ENCODE measurements at places on chromosomes 11 and 22.

- no peak for DNase-seq
Observed at GRCh38 chr11:75345455-75346160, 5.9 kb downstream of the ARRB1 start.

DNA sequence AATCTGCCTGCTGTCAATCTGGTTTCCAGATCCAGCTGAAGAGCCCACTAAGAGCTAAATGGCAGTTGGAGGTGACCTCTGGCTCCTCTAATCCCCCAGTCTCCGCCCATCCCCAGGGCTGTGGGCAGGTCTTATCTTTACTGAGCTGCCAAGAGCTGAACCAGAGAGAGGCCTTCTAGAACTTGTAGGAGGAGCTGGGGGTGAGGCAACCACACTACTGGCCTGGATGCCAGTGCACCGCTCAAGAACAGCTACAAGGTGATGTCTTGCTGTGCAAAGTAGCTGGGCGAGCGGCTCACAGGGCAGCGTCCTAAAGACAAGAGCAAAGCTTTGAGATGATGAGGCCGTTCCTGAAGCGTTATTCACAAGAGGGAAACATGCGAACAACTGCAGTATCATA, 374.6 kb downstream of the CTTN start:
- DNase-seq: no peak

DNA sequence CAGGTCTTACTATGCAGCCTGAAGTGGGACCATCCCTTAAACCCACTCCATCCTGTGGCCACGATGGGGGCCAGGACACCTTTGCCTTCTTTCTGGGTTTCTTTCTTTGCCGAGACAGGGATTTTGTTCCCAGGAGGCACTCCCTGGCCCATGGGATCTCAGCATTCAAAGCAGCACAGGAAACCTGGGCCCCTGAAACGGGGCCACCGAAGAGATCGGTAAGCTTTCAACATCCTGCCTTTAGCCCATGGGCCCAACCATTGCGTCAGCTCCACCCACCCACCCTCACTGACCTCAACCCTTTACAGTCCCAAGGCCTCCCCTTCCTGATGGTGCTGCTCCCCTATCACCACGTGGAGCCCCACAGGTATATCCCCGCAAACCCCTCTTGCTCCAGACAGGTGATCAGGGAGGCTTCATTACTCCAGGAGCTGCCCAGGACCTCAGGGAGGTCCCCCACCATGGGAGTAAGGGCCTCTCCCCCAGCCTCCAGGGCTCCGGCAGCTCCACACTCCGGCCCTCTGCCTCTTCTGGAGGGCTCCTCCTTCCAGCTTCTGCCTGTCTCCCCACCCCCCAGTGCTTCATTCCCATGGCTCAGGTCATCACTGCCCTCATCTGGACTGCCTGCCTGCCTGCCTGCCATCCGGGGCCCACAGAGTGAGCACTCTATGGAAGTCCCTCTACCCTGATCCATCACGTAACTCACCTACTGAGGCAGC, 42.0 kb upstream of the TUB start:
- DNase-seq: no peak

DNA sequence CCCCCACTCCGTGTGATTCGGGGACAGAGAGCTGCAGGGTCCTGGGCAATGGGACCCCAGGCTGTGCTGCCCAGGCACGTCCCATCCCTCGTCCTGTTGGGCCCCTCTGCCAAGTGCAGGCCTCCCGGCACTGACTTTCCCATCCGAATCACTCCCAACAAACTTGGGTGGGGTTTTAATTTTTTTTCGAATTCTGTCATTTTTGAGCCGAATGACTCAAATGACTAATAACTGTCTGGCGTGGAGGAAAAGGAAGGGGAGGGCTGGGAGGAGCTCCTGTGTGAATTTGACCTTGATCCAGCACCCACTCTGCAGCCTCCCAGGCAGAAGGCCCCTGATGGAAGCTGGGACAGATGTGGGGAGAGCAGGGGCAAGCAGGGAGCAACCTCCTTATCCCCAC, 1173.2 kb downstream of the BRD1 start:
- no peak for DNase-seq

GRCh38 chr11:133945087-133945974, 11.4 kb downstream of the IGSF9B start:
- DNase-seq: peak; percentile 73

GRCh38 chr22:46363611-46364321, 28.3 kb downstream of the TRMU start:
- no peak for DNase-seq

- DNase-seq: peak; percentile 82
Observed at GRCh38 chr11:75313513-75314272, 37.8 kb downstream of the ARRB1 start.

GRCh38 chr11:104572279-104572678, 326.0 kb downstream of the CASP12 start:
- DNase-seq: no peak

DNA sequence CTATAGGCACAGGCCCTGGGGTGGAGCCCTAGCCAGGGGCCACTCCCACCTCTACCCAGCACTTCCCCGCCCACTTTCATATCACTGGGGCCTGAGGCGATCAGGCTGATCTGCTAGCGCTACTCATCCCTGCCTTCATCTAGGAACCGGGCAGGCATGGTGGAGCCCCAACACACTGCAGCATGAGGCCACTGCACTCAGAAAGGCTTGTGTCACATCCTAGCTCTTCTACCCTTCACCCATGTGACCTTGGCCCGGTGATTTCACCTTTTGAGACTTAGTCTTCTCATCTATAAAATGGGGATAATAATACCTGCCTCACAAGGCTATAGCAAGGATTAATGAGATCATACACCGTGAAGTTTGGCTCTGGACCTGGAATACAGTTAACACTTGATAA, 18.1 kb upstream of the GDPD5 start:
- no peak for DNase-seq

GRCh38 chr11:115456019-115456418, 48.2 kb downstream of the CADM1 start:
- no peak for DNase-seq

GRCh38 chr11:109241988-109242536, 179.9 kb upstream of the C11orf87 start:
- no peak for DNase-seq

DNA sequence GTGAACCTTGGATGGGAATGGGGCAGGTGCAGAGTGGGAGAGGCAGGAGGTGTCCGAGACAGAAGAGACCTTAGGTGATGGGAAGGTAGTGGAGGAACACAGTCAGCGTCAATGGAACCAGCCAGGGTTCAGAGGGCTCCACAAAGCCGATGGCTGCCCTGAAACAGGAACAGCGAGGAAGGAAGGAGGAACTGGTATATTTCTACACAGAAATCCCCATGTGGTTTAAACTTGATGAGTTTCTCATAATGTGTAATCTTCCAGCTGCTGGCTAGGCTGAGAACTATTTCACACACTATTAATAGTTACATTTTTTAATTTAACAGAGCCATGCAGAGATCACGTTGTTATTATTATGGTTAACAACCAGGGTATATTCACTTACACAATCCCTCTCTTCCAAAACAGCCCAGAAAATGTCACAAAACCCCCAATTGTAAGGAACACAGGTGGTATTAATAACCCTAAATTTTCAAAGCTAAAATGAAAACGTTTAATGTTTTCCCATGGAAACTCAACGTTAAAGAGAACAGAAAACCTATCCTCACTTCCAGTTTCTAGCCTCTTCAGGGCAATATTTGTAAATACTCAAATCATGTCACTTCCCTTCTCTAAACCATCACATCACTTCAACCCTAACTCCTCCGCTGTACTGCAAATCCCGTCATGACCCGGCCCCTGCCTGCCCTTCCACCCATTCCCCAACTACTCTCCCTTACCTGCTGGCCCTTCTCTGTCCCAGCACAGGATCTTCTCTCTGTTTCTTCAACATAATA, 74.5 kb upstream of the ARFGAP3 start:
- DNase-seq: no peak

GRCh38 chr11:85180528-85180927, 446.6 kb downstream of the DLG2 start:
- DNase-seq: no peak

DNA sequence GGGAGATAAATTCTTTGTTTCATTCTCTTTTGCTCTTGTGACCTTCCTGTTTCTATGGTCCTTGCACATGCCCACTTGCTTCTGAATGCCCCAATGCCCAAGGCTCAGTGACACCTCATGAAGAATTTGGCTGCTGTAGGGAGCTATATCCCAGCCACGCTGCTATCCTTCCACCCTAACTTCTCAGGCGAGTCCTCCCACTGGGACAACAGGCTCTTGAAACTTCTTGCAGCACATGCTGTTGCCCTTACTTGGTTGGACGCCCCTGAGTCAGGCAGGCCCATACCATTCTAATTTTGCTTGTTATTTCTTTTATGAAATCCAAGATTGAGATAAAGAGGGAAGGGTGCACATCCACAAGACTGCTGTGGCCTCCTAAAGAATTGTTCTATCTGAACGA, 57.6 kb upstream of the BLID start:
- no peak for DNase-seq

DNA sequence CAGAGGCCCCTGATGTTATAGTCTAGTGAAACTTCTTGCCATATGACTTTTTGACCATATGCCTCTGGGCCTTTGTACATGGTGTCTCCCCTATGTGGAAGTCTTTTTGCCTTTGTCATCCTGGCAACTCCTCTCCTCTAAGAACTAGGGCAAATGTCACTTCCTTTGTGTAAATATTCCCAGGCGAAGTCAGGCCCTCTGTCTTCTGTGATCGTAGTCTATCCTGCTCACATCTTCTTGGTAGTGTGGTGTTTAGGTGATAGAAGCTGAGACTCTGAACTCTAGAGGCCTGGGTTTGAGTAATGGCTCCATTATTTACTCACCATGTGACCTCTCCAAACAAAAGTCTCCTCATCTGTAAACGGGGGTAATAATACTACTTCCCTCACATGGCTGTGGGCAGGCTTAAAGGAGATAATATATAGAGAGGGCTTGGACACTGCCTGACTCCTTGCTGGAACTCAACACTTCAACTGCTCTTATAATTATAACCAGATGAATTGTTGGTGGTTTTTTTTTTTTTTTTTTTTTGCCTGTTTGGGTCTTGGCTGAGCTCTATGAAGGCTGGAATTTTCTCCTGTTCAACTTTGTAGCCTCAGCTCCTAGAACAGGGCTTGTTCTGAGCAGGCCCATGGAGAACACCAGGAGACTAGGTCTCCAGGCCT, 43.8 kb downstream of the INSC start:
- DNase-seq: no peak

- DNase-seq: no peak
Observed at GRCh38 chr11:86735451-86736290, 63.3 kb upstream of the ME3 start.

GRCh38 chr11:22976146-22976545, 115.9 kb upstream of the CCDC179 start:
- no peak for DNase-seq

- DNase-seq: no peak
Observed at GRCh38 chr11:73660497-73661034, 14.2 kb downstream of the PLEKHB1 start.

DNA sequence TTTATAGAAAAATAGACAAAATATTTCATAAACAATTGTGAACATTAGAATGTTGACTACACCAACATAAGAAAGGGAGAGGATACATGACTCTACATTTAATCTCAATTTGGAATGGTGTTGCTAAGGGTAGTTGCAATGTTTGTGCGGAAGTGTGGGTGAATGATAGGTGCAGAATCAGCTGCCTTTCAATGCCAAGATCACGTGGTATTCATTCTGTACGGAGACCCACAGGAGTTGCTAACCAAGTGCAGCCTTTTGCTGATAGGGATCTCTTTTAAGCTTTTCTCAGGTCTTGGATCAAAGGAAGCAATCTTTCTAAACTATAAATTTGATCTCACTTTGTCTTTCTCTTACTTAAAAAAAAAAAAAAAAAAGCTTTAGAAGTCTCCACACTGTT, 29.8 kb upstream of the CTSC start:
- DNase-seq: no peak

DNA sequence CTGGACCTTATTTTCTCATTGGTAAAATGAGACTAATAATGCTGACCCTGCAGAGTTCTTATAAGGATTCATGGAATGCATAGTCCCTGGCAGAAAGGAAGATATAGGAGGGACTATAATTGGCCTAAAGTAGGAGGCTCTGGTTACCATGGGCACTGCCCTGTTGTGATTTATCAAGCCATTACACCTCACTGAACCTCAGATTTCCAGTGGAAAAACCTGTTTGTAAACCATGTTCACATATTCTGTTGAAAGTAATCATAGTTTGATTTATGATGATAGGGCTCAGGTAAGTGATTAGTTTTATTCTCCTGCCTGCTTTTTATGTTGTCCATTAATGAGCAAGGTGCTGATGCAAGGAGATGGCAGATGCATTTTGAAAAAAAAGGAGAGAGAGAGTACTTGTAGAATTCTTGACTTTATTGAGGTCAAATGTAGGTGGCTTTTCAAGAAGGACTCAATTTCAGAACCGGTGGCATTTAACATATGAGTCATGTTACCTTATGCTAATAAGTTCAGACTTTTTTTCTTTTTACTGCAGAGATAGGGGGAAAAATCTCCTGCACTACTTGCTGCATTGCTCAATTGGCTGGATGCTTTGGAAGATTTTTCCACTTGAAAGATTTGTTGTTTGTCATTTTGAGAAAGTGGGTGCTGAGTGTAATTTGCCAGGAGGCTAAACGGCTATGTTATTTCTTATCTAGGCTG, 14.6 kb downstream of the NF2 start:
- DNase-seq: peak; percentile 87

DNA sequence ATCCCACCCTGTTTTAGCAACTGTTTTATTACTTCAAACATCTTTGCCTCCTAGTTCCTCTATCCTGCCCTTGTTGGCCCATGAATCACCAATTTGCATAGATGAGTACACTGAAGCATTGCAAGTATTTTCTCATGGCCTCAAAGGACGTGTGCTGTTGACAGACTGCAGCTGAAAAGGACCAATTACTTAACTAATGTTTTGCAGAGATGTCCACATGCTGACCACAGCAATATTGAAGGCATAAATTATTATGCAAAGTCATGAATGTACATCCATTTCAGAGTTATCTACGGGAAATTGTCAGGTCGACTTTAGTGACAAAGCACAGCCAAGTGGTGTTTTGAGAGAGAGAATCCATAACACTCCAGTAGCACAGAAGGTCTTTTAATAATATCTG, 64.8 kb downstream of the CADM1 start:
- no peak for DNase-seq

DNA sequence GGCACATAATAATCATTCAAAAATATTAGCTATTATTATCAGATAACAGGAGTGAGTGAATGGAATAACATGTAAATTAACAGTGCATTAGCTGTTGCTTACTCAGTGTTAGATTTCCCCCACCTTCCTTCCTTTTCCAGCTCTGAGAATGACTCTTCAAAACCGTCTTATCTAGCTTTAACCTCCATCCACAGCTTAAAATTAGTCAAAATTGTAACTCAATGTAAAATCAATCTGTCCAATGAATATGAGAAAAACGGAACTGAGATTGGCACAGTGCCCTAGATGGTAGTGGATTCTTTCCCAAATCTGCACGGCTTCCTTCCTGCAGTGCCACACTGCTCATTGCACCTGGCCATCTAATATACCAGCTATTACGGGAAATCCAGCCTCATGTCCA, 156.8 kb upstream of the BDNF start:
- no peak for DNase-seq

DNA sequence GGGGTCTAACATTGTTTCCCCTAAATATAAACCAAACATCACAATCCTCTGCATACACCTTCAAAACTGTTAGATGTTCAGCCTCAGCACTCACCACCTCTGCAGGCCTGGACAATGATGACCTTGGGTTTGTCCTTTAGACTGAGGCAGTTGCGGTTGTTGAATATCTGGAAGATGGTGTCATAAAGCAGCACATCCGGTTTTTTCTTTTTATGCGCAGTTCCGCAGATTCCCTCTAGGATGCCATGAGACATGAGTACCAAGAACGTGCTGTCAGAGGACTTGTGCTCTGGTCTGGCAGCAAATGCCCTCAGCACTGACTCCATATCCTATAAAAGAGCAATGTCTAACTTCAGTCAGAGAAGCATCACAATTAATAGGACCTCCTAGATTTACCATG, 22.8 kb downstream of the CASP5 start:
- DNase-seq: no peak
